Stomach (tissue), 19 donors: ENCODE measurements at places on chromosomes 7 and 10. TPM values are rescaled to one million over a fixed set of nuclear protein-coding genes. Genes with fewer than 3 reads are reported as not detected.

The SCRN1 gene
- polyA plus RNA-seq = 11.7 TPM

The TMEM236 gene
- 0.19 TPM for polyA plus RNA-seq

The CD36 gene
- polyA plus RNA-seq = 5.5 TPM

The KMT2C gene
- 6.4 TPM for polyA plus RNA-seq
